Astrocyte (in vitro differentiated cells and primary cell): ENCODE measurements at places on chromosomes 7 and 10. TPM values are rescaled to one million over a fixed set of nuclear protein-coding genes. Genes with fewer than 3 reads are reported as not detected.

DNA sequence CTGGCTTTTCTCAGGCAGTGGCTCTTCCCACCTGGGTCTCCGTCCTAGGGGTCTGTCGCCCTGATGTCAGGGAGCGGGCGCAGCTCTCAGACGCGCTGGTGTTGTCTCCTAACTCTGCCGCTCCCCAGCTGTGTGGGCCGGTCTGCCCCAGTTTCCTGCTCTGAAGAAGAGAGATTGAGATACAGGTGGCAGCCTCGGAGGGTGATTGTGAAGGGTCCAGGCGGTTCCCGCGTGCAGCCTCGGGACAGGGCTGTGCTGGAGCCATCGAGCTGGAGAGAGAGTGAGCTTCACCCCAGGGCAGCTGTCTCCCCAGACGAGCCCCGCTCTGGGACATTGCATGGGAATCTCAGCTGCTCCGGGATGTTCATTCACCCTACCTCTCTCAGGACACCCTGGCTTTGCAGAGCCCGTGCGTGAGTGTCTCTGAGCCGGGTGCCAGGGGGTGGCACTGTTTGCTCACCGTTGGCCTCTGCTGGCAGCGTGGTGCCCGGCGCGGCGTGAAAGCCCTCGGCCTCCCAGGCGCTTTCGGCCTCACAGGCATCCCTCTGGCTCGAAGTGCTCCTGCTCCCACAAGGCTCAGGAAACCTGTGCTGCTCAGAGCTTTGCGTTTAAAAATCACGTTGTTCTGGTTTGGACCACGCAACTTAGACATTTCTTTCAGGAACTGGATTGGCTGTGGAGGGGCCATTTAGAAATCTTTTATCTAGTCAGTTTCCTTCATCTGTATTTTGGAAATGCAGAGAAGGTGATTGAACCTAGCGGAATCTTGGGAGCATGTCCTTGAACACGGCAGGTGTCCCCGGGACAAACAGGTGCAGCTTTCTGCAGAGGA lies 33.8 kb upstream of the ZFAND2A start:
- no peak for DNase-seq

DNA sequence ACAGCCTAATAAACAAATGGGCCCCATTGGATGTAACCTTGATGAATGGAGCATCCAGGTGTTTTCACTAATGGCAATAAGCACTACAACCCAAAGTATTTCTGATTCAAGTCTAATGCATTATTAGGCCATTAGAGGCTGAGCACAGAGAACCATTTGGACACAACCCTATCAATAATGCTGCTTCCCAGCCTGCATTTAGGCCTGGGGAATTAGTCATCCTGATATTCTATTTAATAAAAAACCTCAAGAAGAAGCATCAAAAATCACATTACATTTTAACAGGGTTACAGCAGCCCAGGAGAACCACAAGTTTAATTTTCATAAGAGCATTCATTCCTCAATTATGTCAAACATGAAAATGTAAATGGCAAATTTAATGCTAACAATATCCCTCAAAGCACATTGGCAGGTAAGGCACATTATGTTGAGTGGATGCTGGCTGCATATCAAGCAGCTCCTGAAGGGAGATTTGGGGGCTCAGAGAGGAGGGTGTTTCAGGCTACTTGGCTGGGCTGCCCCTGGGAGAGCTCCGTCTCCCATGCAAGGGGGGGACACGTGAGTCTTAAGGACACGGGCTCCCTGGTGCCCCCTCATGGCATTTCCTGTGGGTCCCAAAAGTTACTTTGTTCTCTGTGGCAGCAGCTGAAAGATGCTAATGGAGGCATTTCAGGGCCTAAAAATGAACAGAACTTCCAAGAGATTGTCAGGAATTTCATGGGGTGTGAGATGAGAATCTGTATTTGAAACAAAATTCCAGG lies 143.4 kb downstream of the HERPUD2 start:
- no peak for DNase-seq

- DNase-seq, result no peak
Measured at GRCh38 chr7:7673240-7673550, 32.6 kb downstream of the UMAD1 start.

The WEE2 gene
- not detected in 2 replicates for total RNA-seq

- no peak for DNase-seq
Measured at GRCh38 chr7:71403202-71403946, 271.4 kb downstream of the GALNT17 start.

- peak; percentile 64 for DNase-seq
Measured at GRCh38 chr10:248307-248706, 113.1 kb downstream of the ZMYND11 start.

DNA sequence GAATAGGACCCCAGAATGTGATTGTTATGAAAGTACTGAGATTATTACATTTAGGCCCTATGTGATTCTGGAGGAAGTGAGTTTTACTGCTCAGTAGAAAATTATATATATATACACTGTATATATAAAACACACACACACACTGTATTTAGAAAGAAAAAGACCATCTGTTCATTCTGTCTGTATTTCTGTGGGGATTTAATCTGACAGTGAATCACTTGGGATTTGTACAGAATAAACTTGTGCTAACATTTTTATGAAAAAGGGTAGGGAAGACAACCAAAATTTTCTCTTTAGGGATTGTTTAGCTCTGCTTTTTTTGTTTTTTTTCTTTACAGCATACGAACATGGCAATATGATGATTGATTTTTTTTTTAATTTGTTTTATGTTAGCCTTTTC lies 142.7 kb downstream of the EXOC4 start:
- no peak for DNase-seq

DNA sequence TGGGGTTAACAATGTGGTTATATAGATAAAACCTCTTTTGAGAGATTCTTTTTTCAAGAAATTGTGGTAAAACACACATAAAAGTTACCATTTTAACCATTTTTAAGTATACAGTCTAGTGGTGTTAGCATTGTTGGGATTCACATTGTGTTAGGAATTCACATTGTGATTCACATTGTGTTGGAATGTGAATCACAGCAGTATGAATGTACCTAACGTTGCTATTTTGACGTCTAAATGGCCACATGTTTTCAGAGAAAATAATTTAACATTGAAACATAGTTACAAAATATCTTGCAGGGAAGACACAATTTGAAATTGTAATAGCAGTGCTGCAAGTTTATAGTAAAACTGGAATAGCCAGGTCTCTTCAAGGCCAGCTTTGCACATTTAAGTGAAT lies 129.0 kb downstream of the BICC1 start:
- DNase-seq, result peak; percentile 94

DNA sequence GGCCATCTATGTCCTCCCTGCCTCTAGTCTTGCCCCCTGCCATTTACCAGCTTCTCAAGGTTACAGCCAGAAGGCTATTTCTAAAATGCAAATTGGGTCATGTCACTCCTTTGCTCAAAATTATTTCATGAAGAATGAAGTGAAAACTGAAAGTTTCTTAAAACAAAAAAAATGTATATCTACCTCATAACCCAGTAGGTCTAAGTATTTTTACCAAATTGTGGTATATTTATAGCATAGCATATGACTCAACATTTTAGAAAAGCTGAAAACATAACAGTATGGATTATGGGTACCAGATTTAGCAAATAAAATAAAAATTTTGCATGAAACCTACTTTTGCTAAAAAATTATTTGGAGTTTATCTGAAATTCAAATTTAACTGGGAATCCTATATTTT lies 78.4 kb downstream of the SLC16A9 start:
- no peak for DNase-seq

GRCh38 chr10:42952931-42953683 lies 123.8 kb upstream of the RET start:
- no peak for DNase-seq

- DNase-seq, result no peak
Measured at GRCh38 chr7:69699931-69700330, 101.7 kb downstream of the AUTS2 start.

GRCh38 chr7:73701357-73701995 lies 18.0 kb downstream of the STX1A start:
- DNase-seq, result peak; percentile 50

- no peak for DNase-seq
Measured at GRCh38 chr10:17578603-17579002, 38.6 kb downstream of the HACD1 start.

The SORCS3 gene
- total RNA-seq, result 0.91 and 1.00 TPM in 2 replicates

DNA sequence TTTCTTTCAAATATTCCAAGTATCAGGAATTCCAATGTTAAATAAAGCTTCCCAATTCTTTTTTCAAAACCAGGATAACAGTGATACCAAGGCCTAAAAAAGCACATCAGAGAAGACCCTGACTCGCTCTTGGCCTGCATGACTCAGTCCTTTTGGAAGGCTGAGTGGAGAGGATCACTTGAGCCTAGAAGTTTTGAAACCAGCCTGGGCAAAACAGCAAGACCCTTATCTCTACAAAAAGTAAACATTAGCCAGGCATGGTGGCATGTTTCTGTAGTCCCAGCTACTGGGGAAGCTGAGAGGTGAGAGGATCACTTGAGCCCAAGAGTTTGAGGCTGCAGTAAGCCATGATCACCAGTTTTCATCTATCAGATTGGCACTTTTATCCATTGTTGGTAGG lies 18.7 kb downstream of the NFE2L3 start:
- DNase-seq, result no peak

The TRA2A gene
- 72.4 and 86.0 TPM in 2 replicates for total RNA-seq

The TDRD1 gene
- total RNA-seq, result not detected in 2 replicates

DNA sequence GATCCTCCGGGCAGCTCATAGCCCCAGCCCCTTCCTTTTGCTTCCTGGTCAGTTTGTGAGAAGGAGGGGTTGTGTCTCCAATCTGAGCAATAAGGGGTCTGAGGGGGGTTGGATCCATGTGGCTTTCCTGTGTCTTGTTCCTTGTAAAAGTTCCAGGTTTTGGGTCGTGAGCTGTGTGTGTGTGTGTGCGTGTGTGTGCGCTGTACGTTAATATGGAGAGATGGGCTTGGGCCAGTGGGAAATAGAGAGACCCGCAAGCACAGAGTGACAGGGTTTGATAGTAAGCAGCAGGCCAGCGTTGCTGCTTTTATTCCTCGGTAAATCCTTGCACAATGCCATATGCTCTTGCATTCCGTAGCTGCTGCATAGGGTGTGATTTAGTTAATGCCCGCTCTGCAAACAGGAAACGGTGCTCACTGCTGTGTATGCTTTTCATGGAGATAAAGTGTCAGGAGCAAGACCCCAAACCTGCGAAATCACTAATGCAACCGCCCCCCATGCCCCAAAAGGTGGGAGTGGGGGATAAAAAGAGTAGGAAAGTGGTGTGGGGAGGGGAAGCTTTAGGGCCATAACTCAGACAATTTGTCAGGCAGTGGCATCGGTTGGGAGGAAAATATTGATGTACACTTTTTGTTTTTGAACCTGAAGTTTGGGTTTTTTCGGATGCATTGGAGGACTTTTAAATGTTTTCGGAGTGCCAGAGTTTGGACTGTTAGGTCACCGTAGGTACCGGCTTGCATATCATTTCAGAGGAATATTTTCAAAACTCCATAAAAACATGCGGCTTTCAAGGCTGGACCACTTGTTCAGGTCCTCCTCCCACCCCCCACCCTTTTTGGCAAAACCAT lies 108.7 kb downstream of the TCF7L2 start:
- DNase-seq, result peak; percentile 64

GRCh38 chr7:94974423-94974822 lies 67.0 kb downstream of the PPP1R9A start:
- DNase-seq, result no peak

GRCh38 chr7:116661865-116662264 lies 10.1 kb upstream of the MET start:
- no peak for DNase-seq

DNA sequence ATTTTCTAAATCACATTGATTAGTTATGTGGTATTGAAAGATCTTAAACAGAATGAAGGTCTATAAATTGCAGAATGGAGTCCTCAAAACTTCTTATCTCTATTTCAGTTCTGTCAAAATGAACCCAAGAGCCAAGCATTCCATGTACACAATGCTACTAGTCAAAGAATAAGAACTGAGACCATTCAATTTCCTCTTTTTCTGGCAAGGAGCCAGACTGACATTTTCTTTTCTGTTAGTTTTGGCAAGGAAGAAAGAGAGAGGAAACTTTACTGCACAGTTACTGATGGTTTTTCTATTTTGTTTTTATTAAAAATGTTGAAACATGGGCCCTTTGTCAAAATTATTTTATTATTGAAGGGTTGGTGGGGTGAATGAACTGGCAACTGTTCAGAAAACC lies 181.8 kb upstream of the FERD3L start:
- peak; percentile 30 for DNase-seq

The ST8SIA6 gene
- 0.12 TPM in 1 of 2 replicates, not detected in the other for total RNA-seq

DNA sequence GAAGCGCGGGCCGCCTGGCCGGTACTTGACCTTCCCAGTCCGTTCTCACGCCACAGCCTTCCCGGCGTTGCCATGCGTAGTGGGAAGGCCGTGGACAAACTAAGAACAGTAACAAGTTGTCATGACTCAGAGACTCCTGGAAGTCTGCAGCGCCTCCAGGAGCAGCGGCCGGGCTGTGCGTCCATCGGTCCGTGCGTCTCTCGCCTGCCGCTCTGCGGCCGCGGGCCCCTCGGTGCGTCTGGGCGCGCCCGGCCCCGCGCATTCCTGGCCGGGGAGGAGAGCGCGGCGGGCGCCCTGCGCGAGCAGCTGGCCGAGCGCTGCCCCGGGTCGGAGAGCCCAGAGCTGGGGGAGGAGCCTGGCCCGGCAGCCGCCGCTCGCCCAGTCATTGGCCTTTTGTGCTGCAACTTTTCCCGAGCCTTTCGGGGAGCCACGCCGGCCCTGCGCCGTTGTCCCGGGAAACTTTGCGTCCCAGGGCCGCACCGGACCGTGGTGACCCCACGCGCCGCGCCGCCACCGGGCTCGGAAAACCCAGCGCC lies 123.7 kb downstream of the TACC2 start:
- peak; percentile 92 for DNase-seq

DNA sequence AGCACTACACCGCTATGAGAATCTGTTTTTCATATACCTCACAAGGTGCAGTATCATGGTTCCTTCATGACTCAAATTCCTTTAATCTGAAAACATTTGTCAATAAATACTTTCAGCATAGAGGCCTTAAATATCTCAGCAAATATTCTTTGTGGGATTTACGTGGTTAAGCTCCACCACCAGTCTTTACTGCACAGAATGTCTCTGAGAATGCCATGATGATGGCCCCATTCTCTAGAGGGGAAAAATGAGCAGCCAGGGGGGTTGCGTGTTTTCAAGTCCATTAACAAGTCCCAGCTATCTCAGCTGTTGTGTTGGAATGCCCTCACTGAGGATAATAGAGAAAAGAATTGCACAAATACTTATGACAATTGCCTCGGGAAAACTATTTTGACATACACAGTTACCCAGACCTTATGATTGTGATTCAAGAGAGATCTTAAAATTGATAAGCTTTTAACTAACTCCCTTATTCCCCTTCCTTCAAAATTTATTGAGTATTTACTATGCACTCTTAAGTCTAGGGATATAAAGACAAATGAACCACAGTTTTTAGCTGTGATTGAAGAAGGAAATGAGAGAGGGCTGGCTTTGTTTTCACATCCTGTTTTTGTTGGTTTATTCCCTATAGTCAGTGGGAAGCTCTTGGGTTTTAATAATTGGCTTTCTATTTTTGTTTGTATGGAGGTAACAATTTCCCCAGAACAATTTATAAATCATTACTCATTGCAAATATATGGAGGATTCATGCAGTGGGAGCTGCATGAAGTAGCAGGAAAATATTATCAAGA lies 176.5 kb upstream of the VWC2 start:
- no peak for DNase-seq
